NCI-H187 (cell line): ENCODE measurements at places on chromosomes 1 and 21.
A peak's percentile ranks its signal among the peaks of the same experiment; 100 is the strongest.

DNA sequence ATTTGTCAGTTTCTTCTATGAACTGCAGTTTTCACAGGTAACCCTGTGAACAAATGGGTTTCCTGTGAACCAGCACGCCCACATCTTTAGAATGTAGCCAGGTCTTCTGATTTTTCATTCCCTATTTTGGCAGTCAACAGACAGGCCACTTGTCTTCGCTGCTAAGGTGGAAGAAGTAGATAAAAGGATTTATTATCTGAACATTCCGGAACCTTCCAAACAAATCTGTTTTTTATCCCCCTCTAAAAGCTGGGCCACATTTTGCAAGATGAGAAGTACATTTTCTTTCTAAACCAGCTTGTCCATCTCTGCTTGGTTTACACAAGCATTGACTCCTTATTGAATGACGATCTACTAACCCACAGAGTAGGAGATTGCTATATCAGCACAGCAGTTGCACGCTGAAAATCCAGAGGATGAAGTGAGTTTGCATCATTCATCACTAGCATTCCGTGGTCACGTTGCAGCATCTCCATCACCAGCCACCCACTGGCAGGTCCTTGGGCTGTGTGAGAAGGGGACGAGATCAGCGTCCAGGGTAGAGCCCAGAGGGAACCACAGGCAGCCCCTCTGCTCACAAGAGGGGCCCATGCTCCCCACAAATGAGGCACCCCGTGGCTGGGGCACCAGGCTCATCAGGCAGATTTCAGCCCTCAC lies 83.5 kb downstream of the TOMM20 start:
- no peak for DNase-seq

DNA sequence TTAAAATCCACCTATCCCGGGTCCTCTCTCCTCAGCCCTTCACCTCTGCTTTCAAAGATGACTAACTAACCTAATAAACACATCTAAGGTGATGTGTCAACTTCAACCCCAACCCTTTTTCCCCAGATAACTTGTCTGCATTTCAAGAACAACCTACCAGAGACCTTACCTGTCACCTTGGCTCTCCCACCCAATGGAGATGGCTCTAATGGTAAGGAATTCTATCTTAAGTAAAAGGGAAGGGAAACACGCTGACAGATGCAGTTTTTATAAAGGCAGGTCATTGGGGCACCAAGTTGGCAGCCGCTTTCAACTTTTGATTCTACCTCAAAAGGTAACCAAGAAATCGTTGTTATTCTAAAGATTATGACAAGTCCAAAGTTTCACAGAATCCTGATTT lies 37.6 kb downstream of the MRPL39 start:
- no peak for DNase-seq

DNA sequence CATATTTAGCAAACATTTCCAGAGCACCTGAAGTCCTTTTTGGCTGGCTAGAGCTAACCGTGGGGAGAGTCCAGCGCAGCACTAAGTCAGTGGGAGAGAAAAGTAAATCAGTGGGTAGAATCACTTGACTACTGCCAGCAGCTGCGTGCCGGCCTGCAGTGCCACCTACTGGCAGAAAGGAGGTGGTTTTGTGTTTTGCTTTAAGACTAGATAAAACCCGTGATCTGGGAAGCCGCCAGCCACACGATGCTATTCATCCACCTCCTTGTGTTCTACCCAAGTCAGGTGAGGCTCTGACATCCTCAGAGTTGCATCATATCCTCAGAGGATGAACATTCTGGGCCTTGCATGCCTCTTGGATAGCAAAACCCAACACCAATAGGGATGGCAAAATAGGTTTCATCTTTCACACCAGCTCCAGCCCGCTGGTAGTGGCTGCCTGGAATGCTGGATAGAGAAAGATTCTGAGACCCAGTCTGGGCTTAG lies 14.1 kb upstream of the HEYL start:
- DNase-seq: peak; percentile 18

DNA sequence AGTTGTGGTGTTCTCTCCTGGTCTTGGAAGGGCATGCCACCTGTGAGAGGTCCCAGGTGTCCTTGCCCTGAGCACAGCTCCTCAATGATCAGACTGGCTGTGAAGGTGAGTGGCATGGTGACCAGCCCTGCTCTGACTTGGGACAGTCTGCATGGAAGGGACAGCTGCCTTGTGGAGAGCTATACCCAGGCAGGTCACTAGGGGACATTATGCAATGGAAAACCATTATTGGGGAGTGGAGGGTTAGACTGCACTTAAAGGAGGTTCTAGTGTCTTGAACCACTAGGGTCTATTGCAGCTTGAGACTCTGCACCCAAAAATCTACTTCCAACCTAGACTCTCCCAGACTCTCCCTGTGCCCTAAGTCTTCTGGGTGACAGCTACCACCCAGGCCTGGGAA lies 24.8 kb downstream of the FAM78B start:
- DNase-seq: no peak

GRCh38 chr1:20981915-20982314 lies 194.8 kb downstream of the EIF4G3 start:
- DNase-seq: no peak
